Fibroblast of skin of scalp (primary cell): ENCODE measurements at places on chromosomes 7 and 10.

- no peak for DNase-seq
Observed at GRCh38 chr10:4688601-4689000, 137.4 kb upstream of the AKR1E2 start.

GRCh38 chr10:103470761-103471653 lies 8.0 kb downstream of the CALHM3 start:
- DNase-seq = no peak

DNA sequence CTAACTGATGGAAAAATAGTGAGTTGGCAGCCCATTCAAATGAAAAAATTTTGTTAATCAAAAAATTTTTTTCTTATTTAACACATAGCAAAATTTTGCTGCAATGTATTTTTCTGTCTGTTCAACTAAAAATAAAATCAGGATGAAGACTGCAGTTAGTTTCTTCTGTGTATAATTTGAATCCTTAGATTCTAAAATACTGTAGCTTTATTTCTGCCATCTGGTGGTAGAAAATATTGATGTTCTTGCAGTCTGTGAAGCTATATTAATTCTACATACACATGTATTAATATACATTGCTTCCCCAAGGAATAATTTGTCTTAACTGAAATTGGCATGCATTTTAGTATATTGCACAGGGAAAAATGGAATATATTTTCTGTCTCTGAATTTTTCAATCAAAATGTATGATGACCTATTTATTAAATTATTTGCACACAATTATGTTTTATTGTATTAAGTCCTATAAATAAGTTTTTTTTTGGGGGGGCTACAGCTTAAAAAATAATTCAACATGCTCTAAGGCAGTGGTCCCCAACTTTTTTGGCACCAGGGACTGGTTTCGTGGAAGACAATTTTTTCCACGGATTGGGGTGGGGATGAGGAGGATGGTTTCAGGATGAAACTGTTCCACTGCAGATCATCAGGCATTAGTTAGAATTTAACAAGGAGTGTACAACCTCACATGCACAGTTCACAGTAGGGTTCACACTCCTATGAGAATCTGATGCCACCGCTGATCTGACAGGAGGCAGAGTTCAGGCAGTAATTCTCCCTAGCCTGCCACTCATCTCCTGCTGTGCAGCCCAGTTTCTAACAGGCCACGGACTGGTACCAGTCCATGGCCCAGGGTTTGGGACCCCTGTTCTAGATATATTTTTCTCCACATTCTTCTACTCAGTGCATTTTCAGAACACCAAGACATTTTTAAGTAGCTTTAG lies 119.4 kb downstream of the GNAT3 start:
- DNase-seq = peak; percentile 45

GRCh38 chr7:66452165-66452564 lies 176.5 kb upstream of the KCTD7 start:
- DNase-seq = peak; percentile 26

DNA sequence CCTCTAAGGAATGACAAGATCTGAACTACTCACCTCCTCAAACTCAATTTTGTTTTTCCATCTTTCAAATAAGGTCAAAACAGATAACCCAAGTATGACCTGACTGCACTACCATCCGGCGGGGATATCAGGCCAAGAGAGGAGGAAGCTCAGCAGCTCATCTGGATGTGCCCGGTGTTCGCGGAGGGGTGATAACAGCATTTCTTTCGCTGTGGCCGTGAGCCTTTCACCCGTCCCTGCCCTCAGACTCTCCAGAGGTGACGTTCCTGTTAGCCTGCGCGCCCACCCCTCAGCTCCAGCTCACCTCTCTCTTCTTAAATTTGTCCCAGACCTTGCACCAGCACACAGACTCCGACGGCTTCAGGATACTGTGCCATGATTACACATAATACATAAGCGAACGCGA lies 526 bp downstream of the ZNF248 start:
- no peak for DNase-seq

GRCh38 chr10:31188792-31189406 lies 130.1 kb upstream of the ZEB1 start:
- DNase-seq = no peak

- DNase-seq = no peak
Observed at GRCh38 chr10:125161707-125162119, 1.4 kb upstream of the CTBP2 start.

- no peak for DNase-seq
Observed at GRCh38 chr7:27157702-27158431, 1.4 kb upstream of the HOXA7 start.

- no peak for DNase-seq
Observed at GRCh38 chr7:151777908-151778670, 98.8 kb downstream of the PRKAG2 start.

DNA sequence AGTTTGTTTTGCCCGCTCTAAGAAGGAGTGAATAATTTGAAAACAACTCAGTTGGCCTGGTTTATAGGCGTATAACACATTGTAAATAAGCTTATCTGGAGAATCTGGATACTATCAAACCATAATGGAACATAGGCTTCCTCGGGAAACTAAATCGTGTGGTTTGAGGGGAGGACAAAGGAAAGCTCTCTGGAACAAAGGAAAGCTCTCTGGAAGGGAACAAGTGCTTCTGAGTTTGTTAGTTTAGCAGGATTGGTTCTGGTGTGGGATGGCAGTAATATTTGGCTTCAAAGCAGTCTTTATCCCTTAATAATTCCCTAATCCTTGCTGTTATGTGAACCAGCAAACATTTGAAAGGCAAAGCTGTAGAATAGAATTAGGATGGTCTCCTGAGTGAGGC lies 15.0 kb upstream of the SLK start:
- DNase-seq = no peak

GRCh38 chr10:74419491-74419951 lies 268.5 kb downstream of the ADK start:
- DNase-seq = no peak

- DNase-seq = no peak
Observed at GRCh38 chr7:4269086-4269485, 413.0 kb upstream of the FOXK1 start.

DNA sequence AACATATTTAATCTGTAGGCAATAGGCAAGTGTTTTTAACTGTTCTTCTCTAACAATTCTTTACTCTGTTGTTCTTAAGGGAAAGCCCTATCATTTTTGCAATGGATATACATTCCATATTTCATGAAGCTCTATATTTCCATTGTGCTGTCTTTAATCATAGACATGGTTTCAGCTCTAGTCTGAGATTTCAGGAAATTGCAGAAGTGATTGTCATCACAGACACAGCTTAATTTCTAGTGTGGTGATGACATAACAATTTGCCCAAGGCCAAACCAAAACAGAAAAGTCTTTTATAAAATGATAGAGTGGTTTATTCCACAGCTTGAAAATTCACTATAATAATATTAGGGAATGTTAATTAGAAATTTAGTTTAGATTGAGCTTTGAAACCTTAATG lies 494.1 kb upstream of the SEMA3A start:
- peak; percentile 85 for DNase-seq

DNA sequence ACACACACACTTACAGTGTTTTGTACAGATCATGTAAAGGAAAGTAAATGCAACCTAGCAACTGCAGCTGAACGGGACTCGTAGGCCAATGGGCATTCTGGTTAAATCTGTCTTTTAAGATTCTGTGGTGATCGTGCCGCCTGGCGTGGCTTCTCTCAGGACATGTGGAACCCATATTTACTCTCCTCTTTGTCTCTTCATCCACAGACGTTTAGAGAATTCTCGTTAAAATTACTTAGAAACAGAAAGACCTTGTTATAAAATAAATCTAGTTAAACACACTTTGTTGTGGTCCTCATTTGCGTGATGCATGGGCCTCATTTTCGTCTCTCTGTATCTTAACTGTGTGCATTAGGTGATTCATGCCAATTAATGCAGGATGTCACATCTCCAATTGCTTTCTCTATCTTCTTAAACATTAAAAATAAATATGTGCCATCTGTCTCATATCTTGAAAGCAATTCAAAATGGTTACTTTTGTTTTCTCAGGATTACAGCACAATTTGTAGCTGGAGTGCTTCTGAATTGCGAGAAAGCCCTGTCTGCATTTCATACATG lies 11.5 kb downstream of the KLF6 start:
- DNase-seq = peak; percentile 32

- peak; percentile 82 for DNase-seq
Observed at GRCh38 chr7:38630720-38631673, at the start of gene AMPH. TSS of gene AMPH (minus strand) at chr7:38631373. CDS start at chr7:38631351, 22 bp downstream.

GRCh38 chr10:70893227-70894006 lies 5.1 kb upstream of the PCBD1 start:
- no peak for DNase-seq

GRCh38 chr7:82273886-82274285 lies 169.7 kb downstream of the CACNA2D1 start:
- no peak for DNase-seq

DNA sequence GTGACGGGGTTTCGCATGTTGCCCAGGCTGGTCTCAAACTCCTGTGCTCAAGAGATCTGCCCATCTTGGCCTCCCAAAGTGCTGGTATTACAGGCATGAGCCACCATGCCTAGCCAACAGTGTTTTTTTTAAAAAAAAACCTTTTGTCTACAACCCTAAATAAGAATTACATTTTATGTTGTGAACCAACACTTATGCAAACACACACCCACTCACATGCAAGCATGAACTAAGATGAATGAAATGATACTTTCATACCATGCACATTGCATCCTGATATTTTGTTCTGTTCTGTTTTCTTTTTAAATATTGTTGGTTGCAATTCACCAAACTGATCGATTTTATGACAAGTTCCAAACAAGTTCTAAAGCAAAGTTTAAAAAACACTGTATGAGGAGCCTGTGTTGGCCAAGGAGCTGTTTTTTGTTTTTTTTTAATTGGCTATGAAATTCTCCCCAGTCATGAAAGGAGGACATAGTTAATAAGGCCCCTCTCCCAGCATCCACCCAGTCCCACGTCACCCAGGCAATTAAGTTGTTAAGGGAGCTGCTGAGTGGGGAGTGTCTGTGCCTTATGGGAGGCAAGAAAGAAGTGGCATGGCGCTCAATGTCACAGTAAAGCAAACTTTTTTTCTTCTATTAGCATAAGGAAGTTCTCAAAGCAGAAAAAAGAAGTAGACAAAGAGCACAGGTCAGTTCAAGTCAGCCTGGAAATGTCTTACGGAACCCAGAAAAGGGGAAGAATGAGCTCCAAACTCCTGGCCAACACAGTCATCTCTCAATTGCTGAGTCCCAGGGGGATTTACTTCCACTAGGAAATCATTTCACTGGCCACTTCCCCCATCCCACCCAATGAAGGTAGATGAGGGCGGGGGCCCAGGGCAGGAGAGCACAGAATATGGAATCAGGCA lies 50.1 kb downstream of the NOD1 start:
- DNase-seq = no peak

- peak; percentile 52 for DNase-seq
Observed at GRCh38 chr10:8017277-8017676, 37.2 kb upstream of the GATA3 start.

DNA sequence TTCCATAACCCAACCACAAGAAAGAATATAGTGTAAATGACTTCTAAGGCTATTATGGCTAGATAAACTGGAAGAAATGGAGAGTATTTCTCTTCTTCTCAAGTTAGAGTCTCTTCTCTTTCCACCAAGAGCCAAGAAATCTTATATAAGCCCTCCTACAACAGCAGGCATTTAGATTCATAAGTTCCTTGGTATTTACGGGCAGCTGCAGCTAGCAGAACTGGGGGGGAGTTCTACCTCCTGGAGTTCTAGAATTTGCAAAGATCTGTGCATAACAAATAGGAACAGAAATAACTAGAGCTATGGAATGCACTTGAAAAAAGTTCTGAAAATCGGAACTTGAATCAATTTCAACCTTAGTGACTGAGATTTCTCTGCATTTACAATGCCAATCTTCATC lies 715.2 kb upstream of the GRM3 start:
- DNase-seq = no peak

- DNase-seq = no peak
Observed at GRCh38 chr7:4683043-4683883, 1.2 kb downstream of the FOXK1 start.

DNA sequence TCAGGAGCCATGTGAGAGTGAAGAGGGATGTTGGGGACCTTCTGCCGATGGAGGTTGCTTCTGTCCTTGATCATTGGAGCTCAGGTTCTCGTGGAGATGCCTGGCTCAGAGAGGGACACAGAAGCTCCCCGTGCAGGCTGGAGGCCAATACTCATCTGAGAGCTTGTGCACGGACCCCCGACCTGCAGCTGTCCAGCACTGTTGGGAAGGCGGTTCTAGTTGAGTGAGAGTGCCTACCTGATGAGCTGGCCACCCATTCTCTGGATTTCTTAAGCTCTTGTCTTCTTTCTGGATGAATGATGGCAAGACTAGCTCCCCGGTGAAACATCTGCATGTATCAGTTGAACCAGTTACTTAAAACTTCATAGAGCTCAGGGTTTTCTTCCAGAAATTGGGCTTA lies 247.6 kb upstream of the MKI67 start:
- no peak for DNase-seq

- no peak for DNase-seq
Observed at GRCh38 chr10:8444630-8445029, 390.1 kb downstream of the GATA3 start.

- no peak for DNase-seq
Observed at GRCh38 chr10:19505320-19506312, 310.6 kb upstream of the PLXDC2 start.

GRCh38 chr7:3861386-3861785 lies 560.3 kb downstream of the SDK1 start:
- peak; percentile 53 for DNase-seq

DNA sequence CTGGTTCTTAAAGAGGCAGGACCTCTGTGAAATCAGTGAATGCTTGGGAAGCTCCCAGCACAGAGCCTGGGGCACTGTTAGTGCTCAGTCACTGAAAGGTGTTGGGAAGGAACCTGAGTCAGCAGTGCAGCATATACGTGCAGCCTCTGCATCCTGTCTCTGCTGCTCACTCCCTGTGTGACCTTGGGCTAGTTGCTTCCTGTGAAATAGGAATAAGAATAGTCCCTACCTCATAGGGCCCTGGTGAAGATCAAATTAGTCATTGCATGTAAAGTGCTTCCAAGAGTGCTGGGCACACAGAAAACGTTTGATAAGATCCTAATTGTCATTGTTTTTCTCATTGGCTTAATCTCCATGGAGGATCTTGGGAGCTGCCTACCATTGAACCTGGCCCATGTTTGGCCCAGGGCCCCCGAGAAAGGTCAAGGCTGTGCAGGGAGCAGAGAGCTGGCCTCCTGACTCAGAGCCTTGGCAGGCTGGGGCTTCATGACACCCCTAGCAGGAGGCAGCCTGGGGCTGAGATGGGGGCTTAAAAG lies 73.3 kb upstream of the COL13A1 start:
- DNase-seq = peak; percentile 32

GRCh38 chr7:10789170-10789569 lies 184.5 kb upstream of the PHF14 start:
- no peak for DNase-seq

DNA sequence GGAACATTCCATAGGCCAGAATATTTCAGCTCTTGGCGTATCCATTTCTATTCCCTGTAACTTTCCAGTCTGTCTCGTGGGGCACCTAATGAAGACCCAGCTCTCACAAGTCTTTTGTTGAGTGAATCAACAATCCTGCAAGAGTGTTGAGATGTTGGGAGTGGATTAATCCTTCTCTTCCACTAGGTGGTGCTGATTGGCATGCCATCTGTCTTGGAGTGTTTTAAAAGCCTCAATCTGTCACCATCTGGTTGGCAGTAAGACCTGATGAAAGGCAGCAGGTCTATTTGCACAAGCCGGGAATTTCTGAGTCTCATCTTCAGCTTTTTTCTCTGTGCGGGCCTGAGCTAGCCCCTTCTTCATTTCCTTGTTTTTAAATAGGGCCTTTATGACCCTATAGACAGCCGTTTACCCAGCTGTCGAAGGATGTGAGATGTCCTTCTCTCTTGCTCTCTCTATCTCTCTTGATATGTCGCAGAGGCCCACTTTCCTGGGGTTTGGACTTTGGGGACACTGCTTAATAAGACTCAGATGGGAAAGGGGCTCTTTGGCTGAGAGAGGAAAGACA lies 180.5 kb downstream of the ZNF365 start:
- peak; percentile 84 for DNase-seq
